SK-N-SH treated with all-trans-retinoic acid at 6 μM for 48 hours (cell line): ENCODE measurements at places on chromosomes 2 and 18.

GRCh38 chr2:8847400-8847799 lies 10.0 kb upstream of the KIDINS220 start:
- ATAC-seq, result no peak

DNA sequence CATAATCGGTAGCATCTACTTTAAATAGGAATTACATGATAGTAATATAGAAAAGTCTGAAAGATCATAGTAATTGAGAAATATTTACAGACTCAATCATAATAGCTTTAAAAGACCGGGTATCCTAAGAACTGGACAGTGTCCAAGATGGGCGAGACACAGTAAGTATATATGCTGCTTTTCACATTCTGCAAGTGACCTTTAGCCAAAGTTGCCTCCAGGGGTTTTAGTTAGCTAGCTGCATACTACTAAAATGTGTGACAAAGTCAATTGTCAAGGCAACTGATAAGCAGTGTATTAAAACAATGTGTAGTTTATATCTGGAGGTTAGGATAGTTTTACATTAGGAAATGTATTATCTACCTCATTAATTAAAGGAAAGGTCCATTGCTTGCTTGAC lies 24.6 kb downstream of the CD302 start:
- ATAC-seq, result no peak

DNA sequence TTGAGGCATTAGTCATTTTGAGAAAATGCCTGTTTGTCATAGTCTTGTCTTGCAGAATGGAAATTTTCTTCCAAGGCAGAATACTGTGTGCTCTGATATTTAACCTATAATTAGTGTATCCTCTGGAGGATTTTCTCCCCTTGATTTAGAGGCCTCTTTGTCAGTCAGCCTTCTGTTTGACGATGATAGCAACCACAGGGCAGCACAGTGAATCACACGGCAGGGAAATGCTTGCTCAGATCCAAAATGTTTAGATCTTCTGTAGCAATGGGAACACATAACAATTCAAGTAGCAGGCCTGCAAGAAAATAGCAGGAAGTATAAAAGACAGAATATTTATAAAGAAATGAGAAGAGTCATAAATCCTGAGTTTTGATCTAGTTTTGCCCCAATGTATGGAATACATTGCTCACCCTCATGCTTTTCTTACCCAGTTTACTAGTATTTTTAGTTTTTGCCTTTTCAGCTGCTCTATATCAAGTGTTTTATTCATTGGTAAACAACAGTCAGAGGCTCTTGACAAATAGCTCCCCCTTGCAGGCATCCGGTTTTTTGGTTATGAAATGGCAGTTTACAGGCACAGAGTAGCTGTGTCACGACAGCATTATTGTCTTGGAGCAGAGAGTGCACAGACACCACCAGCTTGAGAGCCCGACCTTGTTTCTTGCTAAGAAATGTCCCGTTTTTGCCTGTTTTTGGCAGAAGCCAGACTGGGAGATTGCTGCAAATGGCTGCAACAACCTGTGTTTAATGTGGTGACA lies 185.1 kb downstream of the MYO3B start:
- ATAC-seq, result no peak

DNA sequence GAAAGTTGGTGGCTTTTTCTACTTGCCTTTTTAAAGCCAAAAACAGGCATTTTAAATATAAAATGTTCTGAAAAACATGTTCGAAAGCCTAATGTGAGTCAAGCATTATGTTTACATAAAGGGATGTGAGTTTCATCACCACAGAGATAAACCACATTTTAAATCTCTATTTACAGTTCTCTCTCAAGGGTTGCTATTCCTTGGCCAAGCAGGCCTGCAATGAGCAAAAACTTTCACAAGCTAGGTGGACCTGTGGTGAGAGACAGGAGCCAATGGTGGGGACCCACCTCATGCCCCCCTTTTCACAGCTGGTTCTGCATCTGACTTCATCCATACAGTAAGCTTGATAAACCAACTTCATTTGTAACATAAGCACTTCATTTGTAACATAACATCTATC lies 65.1 kb downstream of the CUL3 start:
- no peak for ATAC-seq

DNA sequence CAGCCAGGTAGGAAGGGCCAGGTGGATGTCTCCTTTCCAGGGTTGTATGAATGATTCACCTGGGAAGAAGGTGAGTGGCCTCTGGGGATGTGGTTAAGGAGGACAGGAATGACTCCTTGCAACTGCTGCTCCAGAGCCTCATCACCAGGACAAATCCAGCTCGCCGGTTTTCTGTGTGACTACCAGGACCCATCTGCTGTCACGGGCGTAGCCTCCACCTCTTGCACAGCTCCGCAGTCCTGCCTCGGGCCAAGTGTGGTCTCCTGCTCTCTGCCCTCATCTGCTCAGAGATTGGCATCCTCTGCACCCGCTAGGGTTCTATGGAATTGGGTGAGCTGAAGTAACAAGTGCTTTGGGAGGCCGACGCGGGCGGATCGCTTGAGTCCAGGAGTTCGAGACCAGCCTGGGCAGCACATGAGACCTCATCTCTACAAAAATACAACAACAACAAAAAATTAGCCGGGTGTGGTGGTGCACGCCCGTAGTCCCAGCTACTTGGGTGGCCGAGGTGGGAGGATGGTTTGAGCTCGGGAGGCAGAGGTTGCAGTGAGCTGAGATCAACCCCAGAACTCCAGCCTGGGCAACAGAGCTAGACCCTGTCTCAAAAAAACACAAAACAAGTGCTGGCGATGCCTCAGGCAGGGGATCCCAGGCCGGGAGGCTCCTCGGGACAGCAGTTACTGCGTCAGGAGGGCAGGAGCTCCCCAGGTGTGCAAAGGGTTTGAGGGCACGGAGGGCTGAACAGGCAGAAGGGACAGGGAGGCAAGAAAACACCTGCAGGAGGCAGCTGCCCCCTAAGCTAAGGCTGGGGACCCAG lies 831 bp upstream of the D2HGDH start:
- ATAC-seq, result no peak

- no peak for ATAC-seq
These were observed 21.7 kb upstream of the UGP2 start for GRCh38 chr2:63819765-63820717.

DNA sequence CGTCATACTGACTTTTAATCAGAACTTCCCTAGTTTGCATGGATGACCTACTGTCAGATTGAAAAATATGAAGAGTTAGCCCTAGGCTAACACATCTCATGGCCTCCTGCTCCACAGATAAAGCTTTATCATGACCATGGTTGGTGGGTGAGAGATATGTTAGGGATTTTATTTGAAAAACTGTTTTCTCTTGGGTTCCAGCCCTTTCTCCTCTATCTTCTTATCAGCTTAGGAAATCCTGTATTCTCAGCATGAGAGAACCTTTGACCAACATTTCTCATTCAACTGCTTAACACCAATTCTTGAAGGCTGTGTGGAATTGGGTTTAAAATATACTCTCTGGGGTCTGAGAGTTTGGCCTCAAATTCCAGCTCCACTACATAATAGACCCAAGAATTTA lies 1407.0 kb upstream of the CELF4 start:
- ATAC-seq, result no peak
